ENCODE measurements at places on chromosomes 12 and 14.

- DNase-seq, result no peak
Observed at GRCh38 chr12:12528361-12529270, 34.0 kb downstream of the DUSP16 start.

DNA sequence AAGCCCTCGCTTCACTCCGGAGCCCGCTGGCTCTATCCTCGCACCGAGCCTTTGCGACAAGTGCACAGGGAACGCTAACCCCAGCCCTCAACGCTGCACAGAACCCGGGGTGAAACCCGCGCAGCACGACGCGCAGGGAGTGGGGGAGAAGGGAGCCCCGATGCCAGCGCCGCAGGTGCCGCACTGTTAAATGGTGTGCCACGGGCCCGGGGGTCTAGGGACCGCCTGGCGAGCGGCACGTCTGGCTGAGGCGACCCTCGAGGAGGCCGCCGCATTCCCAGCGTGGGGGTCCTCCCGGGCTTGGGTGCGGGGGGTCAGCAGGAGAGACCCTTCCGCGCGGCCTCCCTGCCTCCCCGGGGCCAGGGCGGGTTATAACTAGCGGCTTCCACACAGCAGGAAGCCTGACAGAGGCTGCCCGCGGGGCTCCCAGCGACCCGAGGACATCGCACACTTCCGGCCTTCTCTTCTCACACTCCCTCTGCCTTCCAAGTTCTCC lies 23.8 kb upstream of the LRTM2 start:
- no peak for DNase-seq

DNA sequence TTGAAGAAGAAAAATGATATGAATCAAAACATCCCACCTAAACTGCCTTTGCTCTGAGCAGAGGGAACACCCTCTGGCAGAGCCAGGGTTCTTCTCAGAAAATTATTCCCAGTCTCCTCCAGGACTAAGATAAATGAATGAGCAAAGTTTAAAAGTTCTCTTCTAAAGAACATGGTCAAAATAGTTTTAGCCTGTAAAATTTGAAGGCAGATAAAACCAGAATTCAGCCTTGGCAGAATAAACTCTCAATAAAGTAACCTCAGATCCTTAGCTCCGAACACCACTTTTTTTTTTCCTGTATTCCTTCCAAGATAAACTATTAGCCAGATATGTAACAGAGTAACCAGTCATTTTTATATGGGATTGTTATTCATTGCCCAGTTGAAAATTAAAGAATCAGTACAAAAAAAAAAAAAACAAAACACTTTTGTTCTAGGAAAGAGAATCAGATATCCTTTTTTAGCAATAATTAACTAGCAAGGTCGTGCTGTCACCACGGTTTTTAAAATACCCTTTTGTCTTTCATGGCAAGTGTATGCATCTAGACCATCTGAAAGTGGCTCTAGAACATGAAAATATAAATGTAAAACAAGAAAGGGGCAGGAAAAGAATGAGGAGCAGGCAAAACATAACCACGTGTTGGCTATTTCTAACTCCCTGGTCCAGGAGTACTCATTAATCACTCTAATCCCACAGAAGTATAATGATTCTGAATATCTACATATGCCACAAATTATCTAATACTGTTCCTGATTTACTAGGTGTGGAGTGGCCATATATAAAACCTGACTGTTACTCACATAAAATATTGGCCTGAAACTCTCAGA lies 60.8 kb downstream of the CAPZA3 start:
- peak; percentile 7 for DNase-seq

- no peak for DNase-seq
Observed at GRCh38 chr12:108860443-108860842, 3.1 kb upstream of the SSH1 start.

- DNase-seq, result no peak
Observed at GRCh38 chr14:33356181-33356580, 417.5 kb downstream of the NPAS3 start.

GRCh38 chr14:104288272-104288671 lies 149.9 kb downstream of the KIF26A start:
- DNase-seq, result no peak

DNA sequence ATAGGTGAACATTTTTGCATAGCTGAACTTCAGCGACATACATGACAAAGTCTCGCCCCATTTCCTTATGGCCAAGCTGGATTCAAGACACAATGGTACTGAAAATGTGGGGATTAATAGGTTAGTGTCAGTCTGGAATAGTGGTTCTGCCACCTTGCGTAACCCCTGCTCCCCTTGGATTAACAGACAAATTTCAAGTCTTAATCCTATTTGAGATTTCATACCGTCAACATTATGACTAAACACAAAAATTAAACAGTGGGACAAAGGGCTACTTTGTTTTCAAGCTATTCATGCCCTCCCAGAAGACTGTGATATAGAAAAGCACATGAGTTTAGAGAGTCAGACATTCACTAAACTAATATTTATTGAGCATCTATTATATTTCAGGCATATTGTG lies 138.9 kb upstream of the HIF1A start:
- DNase-seq, result no peak

GRCh38 chr12:62379026-62379722 lies 87.5 kb upstream of the MON2 start:
- DNase-seq, result no peak

DNA sequence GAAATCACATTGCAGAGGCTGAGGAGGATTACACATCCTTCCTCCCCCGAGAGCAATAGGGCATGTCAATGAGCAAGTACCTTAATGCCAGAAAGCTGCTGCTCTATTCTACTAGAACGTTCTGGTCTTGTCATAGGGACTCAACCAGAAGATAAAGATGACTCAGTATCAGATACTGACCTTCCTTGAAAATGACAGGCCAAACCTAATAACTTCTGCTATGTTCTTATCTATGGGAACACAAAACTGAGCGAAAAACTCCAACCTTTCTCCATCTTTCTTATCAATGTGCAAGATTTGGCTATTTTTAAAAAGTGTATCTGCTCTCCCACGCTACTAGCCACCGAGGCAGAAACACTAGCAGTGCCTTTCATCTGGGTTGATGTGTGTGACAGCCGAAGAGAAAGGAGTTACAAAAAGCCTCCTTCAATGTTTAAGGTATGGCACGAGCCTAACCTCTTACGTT lies 5.5 kb downstream of the CCDC92 start:
- DNase-seq, result no peak

- peak; percentile 75 for DNase-seq
Observed at GRCh38 chr12:4997939-4998338, 45.7 kb upstream of the KCNA5 start.

DNA sequence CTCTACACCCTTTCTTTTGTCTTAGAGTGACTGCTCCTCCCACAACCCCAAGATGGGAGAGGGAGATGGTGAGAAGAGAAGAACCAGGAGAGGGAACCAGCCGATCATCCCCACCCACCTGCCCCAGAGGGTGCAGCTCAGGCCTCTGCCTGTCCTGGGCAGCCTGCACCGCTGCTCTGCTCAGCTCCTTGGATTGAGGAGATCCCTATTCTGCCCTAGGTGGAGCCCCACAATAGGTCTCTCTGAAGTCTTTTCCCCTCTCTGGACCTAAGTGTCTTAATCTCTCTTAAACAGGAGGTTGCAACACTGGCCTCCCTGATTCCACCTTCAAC lies 2.2 kb downstream of the ANKRD33 start:
- DNase-seq, result no peak

- no peak for DNase-seq
Observed at GRCh38 chr12:27034607-27035293, 12.4 kb downstream of the MED21 start.

GRCh38 chr12:47991106-47992061 lies 12.9 kb downstream of the COL2A1 start:
- DNase-seq, result no peak

GRCh38 chr14:64510825-64511671 lies 6.5 kb downstream of the ZBTB1 start:
- peak; percentile 74 for DNase-seq

- no peak for DNase-seq
Observed at GRCh38 chr14:90678420-90678819, 137.8 kb downstream of the TTC7B start.

GRCh38 chr14:51484485-51484884 lies 167.2 kb upstream of the FRMD6 start:
- DNase-seq, result no peak

- DNase-seq, result no peak
Observed at GRCh38 chr12:62701492-62701891, 233.5 kb downstream of the PPM1H start.

- DNase-seq, result no peak
Observed at GRCh38 chr14:71514941-71515919, 417.0 kb upstream of the RGS6 start.

DNA sequence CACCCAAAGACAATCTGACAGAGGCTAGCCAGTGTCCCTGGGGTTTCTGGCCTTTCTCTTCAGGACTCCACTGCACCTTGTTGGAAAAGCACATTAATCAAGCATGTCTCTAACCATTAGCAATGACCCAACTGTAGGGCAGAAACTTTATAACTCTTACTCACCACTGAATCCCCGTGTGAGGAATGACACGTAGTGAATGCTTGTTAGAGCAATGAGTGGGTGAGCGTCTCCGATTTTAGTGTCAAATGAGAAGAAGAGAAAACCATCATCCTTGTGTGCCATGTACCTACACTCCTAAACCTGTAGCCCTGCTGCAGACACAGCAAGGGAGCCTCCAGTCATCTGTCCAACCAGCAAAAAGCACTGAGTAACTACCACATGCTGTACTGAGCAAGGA lies 56.5 kb upstream of the GPR68 start:
- peak; percentile 39 for DNase-seq

GRCh38 chr12:48041591-48042423 lies 37.5 kb upstream of the COL2A1 start:
- no peak for DNase-seq

- DNase-seq, result no peak
Observed at GRCh38 chr14:66487164-66487563, 993 bp downstream of the CCDC196 start.

DNA sequence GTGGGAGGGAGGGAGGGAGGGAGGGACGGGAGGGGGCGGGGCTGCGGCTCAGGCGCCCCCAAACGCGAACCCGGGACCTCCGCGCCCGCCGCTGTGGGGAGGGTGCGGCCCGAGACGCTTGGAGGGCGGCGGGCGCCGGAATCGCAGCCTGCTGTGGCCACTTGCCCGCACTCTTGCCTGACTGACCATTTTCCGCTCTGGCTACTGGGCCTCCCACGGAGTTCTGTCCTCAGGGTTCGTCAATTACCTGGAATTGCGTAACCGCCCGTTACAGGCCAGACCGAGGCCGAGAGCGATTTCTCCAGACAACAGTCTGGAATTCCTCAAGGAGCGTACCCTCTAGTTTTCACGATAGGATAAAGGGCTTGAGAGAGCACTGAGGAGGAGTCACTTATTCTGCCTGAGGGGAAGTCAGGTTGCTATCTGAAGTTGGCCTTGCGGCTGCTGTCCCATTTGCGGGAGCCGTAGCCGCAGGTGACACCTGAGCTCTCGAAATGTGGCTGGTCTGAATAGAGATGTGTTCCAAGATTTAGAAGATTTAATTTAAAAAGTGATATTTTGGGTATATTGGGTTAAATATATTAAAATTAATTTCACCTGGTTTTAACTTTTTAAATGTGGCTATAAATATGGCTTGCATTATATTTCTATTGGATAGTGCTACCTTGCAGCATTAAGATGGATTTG lies 446 bp upstream of the ZNF641 start:
- no peak for DNase-seq

DNA sequence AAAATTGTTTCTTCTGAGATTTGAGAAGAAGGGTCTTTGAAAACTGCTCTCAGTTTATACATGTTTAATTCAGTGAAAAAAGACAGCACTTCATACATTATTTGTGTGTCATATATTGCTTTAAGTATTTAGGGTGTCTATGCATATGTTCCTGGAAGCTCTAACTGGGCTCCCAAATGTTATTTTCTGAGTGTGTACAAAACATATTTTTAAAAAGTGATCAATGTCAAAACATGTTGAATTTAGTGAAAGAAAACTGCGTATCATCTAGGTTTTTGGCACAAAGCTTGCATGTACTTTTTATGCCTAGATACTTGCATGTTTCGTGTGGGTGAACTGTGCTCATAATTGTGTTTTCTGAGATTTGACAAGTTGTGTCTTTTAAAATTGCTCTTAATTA lies 81.6 kb downstream of the ASCL4 start:
- DNase-seq, result no peak

- no peak for DNase-seq
Observed at GRCh38 chr12:115485503-115485902, 792.0 kb downstream of the MED13L start.

DNA sequence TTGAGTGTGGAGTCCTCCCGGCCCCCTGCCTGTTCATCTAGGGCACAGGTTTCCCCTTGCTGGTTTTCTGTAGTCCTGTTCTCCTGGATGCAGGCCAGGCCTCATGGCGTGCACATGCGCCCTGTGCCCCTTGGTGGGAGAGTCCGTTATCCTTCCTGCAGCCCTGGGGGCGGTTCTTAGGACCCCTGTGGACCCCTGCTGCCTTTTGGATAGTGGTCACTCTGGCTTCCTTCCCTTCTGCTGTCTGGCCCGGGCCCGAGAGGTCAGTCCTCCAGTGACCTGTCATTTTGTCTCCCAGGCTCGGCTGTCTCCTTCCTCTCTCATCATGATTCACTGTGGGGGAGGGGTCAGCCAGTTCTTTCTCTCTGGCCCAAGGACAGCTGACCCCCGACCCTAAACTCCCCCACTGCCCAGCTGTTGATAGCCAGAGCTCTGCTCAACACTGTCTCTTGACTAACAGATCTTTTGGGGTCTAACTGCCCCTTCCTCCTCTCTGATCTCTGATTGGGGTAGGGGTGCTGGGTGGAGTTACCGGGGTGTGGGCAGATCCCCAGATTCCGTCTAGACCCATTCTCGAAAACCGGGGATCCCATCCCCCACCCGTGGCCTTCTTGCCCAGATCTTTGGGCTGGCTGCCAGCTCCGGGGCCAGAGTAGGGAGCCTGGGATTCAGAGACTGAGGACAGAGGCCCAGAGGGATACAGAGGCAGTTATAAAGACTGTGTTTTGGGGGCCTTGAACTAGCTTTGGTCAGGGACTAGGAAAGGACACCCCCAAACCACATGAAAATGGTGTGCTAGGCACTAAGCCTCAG lies 7.0 kb downstream of the CCND2 start:
- no peak for DNase-seq

Measured in putamen (tissue), 1 donor.